ENCODE measurements at places on chromosomes 13 and 19.

- H3K4me3 ChIP-seq, result no peak overlapping the region
- H3K36me3 ChIP-seq, result no peaks in the 10 kb centered on the region
- H3K4me1 ChIP-seq, result peaks cover 50% of the 10 kb centered on the region
- peak; percentile 59 for DNase-seq
- H3K27ac ChIP-seq, result no peak overlapping the region
These were observed 4.1 kb upstream of the CIRBP start for GRCh38 chr19:1264801-1265614.

DNA sequence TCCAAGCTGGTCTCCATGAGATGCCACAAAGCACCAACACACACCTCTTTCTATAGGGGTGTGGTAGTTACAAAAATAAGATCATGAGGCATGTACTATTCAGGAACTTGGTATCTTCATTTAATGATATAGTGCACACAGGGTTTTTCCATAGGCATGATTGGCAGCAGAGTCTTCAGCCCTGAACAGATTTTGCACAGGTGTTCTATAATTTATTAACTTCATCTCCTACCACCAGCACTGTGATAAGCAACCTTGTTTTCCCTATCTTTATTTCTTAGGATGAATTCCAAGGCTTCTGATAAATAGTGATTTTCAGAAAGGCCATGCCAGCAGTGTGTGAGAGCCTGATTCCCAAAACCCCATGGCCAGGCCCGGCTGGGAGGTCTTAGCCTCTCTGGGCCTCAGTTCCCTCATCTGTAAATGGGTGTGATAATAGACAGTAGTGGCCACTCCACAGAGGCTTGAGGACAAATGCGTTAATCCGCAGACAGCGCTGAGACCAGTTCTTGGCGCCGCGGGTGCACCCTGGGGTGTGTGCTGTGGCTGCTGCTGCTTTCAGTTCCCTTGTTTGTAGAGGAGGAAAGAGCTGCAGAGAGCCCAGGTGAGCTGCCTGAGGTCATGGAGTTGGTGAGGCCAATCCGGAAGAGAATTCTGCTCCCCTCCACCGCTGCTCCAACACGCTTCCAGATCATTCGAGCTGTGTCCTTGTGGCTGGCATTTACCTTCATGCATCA lies 33.1 kb downstream of the DHRS12 start:
- DNase-seq, result no peak
- H3K27me3 ChIP-seq, result no peaks in the 10 kb centered on the region
- H3K27ac ChIP-seq, result no peak overlapping the region
- H3K4me3 ChIP-seq, result no peak overlapping the region
- no peaks in the 10 kb centered on the region for H3K36me3 ChIP-seq

DNA sequence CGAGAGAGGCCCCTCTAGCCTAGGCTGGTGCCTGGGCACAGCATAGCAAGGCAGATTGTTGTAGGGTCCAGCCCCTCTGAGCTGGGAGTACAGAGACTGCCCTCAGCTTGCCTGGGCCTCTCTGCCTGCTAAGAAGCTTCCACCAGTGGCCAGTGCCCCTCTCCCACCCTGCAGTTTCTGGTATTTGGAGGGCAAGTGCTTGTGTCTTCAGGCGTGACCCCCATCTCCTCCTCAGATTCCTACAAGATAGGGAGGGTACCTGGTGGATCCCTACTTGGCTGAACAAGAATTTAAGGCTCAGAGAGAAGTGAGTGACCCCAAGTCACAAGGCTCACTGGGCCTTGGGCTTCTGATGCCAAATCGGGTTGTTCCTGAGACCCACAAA lies 152.7 kb downstream of the URI1 start:
- no peaks in the 10 kb centered on the region for H3K4me1 ChIP-seq
- no peaks in the 10 kb centered on the region for H3K36me3 ChIP-seq
- no peak for DNase-seq
- no peaks in the 10 kb centered on the region for H3K27me3 ChIP-seq

DNA sequence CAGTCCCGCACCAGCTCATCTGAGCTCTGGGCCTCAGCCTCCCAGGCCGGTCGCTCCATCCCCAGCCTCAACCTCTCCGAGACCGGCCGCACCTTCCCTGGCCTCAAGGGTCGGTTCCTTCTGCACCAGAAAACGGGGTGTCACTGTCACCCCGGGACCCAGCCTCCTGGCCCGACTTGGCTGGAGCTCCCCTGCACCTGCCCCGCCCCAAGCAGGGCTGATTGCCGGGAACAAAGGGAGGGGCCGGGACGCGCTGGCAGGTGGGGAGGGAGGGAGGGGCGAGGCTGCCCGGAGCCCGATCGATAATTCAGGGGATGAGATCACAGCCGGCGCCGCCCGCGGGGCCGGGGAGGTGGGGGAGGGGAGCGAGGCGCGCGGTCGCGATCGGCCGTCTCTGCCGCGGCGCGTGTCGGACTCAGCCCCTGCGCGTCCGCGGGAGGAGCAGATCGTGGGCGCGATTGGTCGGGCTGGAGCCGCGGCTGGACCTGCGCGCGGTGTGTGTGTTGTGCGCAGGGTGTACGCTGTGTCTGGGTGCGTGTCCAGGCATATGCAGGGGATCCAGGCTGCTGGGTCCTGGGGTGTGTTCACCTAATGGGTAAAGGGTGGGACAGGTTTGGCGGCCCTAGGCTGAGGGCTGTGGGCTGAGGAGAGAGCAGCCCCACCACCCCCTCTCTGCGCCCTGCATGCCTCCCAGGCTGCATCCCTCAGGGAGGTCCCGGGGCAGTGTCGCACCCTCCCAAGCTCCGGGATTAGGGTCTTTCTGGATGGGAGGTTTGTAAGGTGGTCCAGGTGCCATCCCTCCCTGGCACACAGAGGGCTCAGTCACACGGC lies 1.1 kb upstream of the SHC2 start:
- H3K27me3 ChIP-seq, result no peaks in the 10 kb centered on the region
- no peaks in the 10 kb centered on the region for H3K4me1 ChIP-seq
- H3K4me3 ChIP-seq, result peak overlapping the region; percentile 82
- peak overlapping the region; percentile 74 for H3K27ac ChIP-seq
- peak; percentile 90 for DNase-seq

DNA sequence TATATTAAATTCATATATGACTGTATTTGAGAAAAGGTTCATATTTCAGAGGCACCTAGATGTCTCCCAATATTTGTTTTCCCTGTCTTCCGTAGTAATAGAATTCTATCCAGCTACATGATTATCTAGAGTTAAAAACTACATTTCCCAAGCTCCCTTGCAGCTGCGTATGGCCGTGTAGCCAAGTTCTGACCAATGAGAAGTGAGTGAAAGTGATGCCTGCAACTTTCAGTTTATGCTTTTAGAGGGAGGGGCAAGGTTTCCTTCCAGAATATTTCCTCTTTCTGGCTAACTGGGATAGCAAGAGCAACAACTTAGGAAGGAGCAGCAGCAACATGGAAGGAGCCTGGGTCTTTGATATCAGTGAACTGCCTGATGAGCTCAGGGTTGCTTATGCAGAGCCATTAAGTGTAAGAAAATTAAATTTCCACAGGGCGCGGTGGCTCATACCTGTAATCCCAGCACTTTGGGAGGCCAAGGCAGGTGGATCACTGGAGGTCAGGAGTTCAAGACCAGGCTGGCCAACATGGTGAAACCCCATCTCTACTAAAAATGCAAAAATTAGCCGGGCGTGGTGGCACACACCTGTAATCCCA lies 23.2 kb upstream of the CYP2A13 start:
- H3K27ac ChIP-seq, result no peak overlapping the region
- DNase-seq, result no peak
- no peaks in the 10 kb centered on the region for H3K4me1 ChIP-seq
- no peak overlapping the region for H3K4me3 ChIP-seq

GRCh38 chr13:46775385-46776107 lies 21.4 kb downstream of the ESD start:
- DNase-seq, result no peak
- H3K27me3 ChIP-seq, result no peaks in the 10 kb centered on the region
- peaks cover 6% of the 10 kb centered on the region for H3K36me3 ChIP-seq
- no peak overlapping the region for H3K4me3 ChIP-seq
- H3K27ac ChIP-seq, result no peak overlapping the region

- H3K4me1 ChIP-seq, result no peaks in the 10 kb centered on the region
- no peak overlapping the region for H3K4me3 ChIP-seq
- H3K27ac ChIP-seq, result no peak overlapping the region
- DNase-seq, result no peak
These were observed 147.5 kb downstream of the CYSLTR2 start for GRCh38 chr13:48801255-48801654.

DNA sequence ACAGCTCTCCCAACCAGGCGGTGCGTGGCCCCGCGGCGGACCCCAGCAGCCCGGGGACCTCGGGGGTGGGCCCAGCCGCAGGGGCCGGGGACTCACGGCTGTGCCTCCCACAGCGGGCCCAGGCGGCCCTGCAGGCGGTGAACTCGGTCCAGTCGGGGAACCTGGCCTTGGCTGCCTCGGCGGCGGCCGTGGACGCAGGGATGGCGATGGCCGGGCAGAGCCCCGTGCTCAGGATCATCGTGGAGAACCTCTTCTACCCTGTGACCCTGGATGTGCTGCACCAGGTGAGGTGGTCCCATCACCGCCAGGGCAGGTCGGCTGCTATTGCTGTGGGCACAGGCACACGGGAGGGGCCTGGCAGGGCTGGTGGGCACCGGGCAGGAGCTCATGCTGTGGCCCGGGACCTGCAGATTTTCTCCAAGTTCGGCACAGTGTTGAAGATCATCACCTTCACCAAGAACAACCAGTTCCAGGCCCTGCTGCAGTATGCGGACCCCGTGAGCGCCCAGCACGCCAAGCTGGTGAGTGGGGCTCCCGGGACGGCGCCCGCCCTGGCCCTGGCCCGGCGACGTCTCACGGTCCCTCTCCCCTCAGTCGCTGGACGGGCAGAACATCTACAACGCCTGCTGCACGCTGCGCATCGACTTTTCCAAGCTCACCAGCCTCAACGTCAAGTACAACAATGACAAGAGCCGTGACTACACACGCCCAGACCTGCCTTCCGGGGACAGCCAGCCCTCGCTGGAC lies 7.3 kb downstream of the PTBP1 start:
- no peaks in the 10 kb centered on the region for H3K27me3 ChIP-seq
- H3K4me3 ChIP-seq, result no peak overlapping the region
- H3K4me1 ChIP-seq, result no peaks in the 10 kb centered on the region
- DNase-seq, result no peak
- no peak overlapping the region for H3K27ac ChIP-seq

GRCh38 chr13:94764576-94765321 lies 52.4 kb upstream of the SOX21 start:
- no peaks in the 10 kb centered on the region for H3K4me1 ChIP-seq
- H3K27me3 ChIP-seq, result no peaks in the 10 kb centered on the region
- no peak overlapping the region for H3K4me3 ChIP-seq
- H3K36me3 ChIP-seq, result no peaks in the 10 kb centered on the region
- H3K27ac ChIP-seq, result no peak overlapping the region

GRCh38 chr13:72505376-72505775 lies 222.1 kb downstream of the MZT1 start:
- no peaks in the 10 kb centered on the region for H3K36me3 ChIP-seq
- H3K4me1 ChIP-seq, result no peaks in the 10 kb centered on the region
- no peaks in the 10 kb centered on the region for H3K27me3 ChIP-seq
- no peak overlapping the region for H3K27ac ChIP-seq

- no peaks in the 10 kb centered on the region for H3K36me3 ChIP-seq
- H3K27ac ChIP-seq, result no peak overlapping the region
- no peak overlapping the region for H3K4me3 ChIP-seq
- no peak for DNase-seq
- H3K27me3 ChIP-seq, result no peaks in the 10 kb centered on the region
These were observed 39.4 kb downstream of the ZNF136 start for GRCh38 chr19:12202250-12202649.

DNA sequence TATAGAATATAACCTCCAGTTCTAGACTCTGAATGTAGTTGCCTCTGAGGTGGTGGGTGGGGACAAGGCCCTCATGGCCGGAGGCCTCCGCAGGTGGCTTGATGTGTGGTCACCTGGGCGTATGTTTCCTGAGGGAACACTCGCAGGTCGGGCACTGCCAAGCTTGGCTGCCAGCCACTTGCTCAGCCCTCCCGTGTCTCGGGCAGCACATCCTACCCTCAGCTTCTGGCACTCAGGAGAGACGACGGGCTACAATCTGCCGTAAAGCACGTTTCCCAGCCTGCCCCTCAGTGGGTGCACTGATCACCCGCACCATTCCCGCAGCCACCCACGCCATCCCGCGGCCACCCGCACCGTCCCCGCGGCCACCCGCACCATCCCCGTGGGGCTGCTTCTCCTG lies 15.2 kb downstream of the THOP1 start:
- H3K4me1 ChIP-seq, result no peaks in the 10 kb centered on the region
- H3K4me3 ChIP-seq, result no peak overlapping the region
- H3K27ac ChIP-seq, result no peak overlapping the region

GRCh38 chr13:79778741-79779460 lies 297.9 kb downstream of the NDFIP2 start:
- H3K36me3 ChIP-seq, result no peaks in the 10 kb centered on the region
- no peaks in the 10 kb centered on the region for H3K27me3 ChIP-seq
- no peak overlapping the region for H3K4me3 ChIP-seq
- no peaks in the 10 kb centered on the region for H3K4me1 ChIP-seq
- H3K27ac ChIP-seq, result no peak overlapping the region
- no peak for DNase-seq

DNA sequence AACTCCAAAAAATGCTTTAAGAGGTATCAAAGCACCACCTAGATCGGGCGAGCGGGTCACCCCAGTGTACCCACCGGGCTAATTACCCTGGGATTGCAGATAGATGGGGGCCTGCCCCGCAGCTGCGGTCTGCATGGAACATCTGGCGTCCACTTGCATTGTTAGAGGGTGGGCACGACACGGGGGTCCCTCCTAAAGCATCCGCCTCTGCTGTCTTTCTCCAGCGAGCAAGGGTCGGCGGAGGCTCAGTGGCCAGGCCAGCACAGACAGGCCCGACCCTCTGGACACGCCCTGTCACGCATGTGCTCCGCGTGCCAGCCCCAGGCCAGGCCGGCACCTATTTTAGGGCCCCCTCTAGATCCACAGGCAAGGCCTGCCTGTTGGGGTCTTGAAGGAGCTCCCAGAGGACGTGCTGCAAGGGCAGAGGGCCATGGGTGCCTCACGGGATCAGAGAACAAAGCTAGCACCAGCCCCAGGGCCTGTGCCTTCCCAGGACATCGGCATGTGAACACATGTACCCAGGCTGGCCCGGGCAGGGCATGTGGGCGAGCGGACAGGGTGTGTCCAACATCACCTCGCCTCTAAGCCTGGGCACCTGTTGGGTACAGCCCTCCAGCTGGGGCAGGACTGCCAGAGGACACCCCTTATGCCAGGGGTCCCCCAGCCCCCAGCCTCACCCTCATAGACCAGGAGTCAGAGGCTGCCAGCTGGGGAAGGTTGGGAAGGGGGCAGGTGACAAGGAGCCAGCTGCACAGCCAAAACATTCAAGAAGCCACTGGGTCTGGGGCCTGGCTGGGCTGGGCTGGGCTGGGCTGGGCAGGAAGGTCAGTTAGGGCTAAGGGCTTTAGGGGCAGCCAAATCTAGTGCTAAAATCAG lies 35.6 kb upstream of the NANOS3 start:
- H3K4me1 ChIP-seq, result peaks cover 8% of the 10 kb centered on the region
- no peak for DNase-seq
- H3K27me3 ChIP-seq, result no peaks in the 10 kb centered on the region
- peak overlapping the region; percentile 92 for H3K27ac ChIP-seq
- peak overlapping the region; percentile 85 for H3K4me3 ChIP-seq

GRCh38 chr13:103033999-103034398 lies 32.2 kb downstream of the SLC10A2 start:
- H3K27me3 ChIP-seq, result no peaks in the 10 kb centered on the region
- H3K4me1 ChIP-seq, result no peaks in the 10 kb centered on the region
- no peak overlapping the region for H3K27ac ChIP-seq
- DNase-seq, result no peak
- H3K36me3 ChIP-seq, result no peaks in the 10 kb centered on the region
- H3K4me3 ChIP-seq, result no peak overlapping the region

All from right lobe of liver (tissue), 6 donors.